RKO (cell line): ENCODE measurements at places on chromosomes 6 and 20.

DNA sequence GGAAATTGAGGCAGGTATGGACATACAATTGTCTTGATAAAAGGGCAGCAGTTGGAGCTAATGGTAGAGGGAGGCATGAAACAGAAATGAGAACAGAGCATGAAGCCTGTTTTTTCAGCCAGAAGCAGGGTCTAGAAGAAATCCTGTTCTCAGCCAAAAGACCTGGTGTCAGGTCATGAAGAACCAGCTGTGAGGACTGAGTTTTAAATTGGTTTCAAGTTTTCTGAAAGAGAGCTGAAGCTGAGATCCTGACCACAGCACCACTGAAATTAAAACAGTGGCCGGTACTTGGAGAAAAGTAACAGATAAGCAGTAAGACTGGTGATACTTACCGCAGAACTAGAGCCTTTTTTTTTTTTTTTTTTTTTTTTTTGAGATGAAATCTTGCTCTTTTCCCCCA is 283.8 kb upstream of the BMP2 start:
- DNase-seq, result no peak

- DNase-seq, result peak; percentile 50
These were observed 144.5 kb upstream of the FLRT3 start for GRCh38 chr20:14481863-14482262.

DNA sequence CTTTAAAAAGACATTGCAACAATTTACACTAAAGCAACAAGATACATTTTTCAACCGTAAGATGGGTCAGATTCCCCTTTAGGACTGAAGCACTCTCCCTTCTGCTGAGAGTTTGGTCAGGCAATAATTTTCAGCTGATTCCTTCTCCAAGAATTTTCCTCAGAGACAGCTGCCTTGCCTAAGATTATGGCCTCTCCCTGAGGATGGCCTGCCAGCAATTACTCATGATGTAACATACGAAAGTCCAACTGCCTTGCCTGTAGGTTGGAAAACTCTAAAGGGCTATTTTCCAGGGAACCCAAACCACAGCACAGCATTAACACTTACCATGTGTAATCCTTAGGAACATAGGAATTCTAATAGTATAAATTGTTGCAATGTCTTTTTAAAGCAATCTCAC is 229.1 kb upstream of the FLRT3 start:
- no peak for DNase-seq

DNA sequence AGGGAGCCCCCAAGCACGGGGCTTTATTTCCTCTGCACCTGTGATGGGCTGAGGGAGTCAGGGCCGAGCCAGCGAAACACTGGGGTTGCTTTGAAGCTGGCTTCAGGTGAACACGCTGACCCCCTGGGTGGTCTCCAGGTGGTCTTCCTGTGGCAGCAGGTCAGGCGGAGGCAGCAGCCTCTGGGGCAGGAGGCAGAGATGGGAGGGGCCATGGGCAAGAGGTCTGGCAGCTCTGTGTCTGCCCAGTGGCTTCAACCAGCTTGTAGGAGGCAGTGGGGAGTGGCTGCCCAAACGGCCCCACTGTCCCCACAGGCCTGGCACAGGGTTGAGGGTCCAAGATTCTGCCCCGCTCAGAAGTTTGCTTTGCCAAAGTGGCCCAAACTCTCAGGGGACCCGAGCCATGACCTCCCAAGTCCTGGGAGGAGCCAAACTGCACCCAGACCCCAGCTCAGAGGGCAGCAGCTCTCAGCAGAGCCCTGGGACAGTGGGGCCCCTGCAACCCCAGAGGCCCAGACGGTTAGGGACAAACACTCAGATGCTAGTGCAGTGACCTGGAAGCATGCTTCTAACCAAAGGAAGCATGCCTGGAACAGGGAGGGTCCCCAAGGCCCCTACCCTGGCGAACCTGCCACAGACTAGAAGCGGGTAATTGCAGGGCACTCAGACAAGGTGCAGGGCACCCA is 15.3 kb downstream of the NTSR1 start:
- no peak for DNase-seq

- DNase-seq, result no peak
These were observed 98.5 kb downstream of the HDGFL1 start for GRCh38 chr6:22667855-22668254.

GRCh38 chr20:22999756-23000155 is 35.4 kb upstream of the SSTR4 start:
- DNase-seq, result no peak

DNA sequence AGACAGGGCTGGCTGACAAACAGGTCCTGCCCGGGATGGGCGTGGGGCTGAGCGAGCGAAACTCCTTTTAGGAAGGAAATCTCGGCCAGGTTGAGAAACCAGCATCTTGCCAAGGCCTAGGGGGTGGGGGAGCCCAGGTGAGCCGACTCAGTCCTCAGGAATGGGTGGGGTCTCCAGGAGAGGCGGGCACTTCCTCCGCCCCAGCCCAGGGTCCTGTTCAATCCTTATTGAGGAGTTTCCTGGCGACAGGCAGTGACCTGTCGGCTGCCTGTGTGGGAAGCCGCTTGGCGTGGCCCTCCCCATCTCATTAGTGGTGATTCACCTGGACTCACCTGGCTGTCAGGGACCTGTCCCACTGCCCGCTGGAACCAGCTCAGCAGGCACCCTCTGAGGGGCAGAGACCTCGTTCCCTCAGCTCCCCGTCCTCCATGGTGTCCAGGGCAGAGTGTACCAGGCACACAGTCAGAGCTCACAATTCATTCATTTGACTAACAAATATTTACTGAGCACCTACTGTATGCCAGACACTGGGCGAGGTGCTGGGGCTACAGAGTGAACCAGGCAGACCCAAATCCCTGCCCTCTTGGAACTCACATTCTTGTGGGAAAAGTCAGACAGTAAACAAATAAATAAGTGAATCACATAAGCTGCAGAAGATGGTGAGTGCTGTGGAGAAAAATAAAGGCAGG is 51.1 kb downstream of the FGD2 start:
- no peak for DNase-seq

GRCh38 chr6:6201200-6201599 is 119.3 kb downstream of the F13A1 start:
- DNase-seq, result no peak

- DNase-seq, result no peak
These were observed 4.8 kb upstream of the MOCS1 start for GRCh38 chr6:39938773-39939654.

GRCh38 chr6:107711412-107712236 is 112.5 kb downstream of the SCML4 start:
- no peak for DNase-seq

DNA sequence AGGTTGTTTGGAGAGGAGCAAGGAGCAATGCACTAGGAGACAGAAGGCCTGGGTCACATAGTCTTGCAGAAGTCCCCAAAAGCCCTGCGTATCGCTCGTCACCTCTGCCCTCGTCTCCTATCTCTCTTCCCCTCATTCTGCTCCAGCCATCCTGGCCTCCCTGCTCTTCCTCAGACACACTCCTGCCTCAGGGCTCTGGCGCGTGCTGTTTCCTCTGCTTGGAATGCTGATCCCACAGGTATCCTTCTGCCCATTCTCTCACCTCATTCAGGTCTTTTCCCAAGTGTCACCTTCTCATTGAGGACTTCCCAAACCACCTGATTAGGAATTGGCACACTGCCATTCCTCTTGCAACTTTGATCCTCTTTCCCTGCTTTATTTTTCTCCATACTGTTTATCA is 9.0 kb upstream of the SLC2A10 start:
- DNase-seq, result no peak

- no peak for DNase-seq
These were observed 13.5 kb downstream of the DYNLT1 start for GRCh38 chr6:158630938-158631616.
